Stimulated activated CD4-positive, alpha-beta T cell treated with anti-CD3 and anti-CD28 coated beads, Interleukin-4, amount 100 ng/mL, for 4 hours (primary cell): ENCODE measurements at places on chromosomes 3 and 15.

- no peak for DNase-seq
These were observed 11.0 kb downstream of the LEKR1 start for GRCh38 chr3:156837115-156837514.

DNA sequence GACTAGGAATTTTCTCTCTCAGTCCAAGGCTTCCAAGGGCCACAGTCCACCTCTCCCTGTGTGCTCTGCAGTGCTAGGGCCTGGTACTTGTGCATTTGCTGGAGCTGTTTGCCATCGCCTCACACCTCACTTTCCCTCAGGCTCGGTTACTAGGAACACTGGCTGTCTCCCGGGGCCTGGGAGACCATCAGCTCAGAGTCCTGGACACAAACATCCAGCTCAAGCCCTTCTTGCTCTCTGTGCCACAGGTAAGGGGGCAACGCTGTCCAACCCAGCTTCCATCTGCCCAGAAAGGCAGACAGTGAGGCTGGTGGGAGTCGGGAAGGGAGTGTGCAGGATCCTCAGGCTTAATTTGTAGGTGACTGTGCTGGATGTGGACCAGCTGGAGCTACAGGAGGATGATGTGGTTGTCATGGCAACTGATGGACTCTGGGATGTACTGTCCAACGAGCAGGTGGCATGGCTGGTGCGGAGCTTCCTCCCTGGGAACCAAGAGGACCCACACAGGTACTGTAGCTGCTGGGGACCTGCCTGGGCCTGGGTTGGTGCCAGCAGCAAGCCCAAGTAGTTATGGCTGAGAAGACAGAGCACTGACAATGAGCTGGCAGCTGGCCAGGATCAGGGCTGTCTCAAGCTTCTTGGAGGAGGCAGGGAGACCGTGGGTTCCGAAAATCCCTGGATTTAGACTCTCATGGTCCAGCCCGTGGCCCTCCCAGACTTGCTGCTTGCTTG, 3.4 kb downstream of the PPM1M start:
- no peak for DNase-seq

GRCh38 chr15:60982249-60982910, 246.7 kb downstream of the RORA start:
- DNase-seq: no peak

DNA sequence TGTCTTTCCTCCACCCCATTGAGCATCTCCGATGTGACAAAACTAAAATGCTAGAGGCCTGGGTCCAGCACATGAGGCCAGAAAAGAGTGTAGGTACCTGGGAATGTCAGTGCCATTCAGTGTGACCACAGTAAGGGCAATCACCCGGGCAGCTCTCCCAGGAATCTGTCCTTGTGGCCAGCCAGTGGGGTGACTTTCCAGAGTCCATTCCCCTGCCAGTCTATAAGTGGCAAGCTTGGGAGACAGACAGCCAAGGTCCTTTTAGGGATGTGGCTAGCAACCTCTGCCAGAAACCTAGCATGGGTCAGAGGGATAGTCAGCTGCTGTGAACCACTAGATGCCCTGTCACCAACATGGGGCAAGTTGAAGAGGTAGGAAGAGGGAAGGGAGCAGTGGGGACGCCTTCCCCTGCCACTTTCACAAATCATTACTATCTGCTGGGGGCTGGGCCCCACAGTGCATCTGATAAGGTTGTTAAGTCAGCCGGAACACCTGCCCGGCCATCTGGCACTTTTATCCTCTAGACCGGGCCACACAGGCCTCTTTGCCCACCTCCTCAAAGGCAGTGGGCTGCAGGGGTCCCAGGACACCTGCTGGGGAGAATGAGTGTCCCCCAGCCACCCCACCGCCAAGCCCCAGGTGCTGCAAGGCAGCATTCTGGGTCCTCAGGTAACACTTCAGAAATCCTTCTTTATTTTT, 24.8 kb upstream of the DET1 start:
- DNase-seq: no peak

DNA sequence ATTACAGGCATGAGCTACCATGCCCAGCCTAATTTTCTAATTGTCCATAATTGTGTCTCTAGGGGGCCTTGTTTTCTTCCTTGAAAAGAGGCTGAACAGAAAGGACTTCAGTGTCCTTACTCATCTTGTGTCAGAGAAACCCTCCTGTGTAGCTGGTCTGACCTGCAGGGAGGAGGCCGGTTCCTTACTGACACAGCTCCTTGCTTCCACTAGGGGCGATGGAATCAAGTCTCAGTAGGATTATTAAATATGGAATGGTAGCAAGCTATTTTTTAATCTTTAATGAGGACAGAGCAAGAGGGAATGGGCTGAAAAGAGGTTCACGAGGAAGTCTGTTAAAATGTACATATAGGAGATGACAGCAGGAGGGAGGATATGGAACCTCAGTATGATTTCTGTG, 8.6 kb downstream of the LPCAT4 start:
- no peak for DNase-seq

GRCh38 chr3:179348325-179349013, 960 bp downstream of the MFN1 start:
- DNase-seq: no peak

DNA sequence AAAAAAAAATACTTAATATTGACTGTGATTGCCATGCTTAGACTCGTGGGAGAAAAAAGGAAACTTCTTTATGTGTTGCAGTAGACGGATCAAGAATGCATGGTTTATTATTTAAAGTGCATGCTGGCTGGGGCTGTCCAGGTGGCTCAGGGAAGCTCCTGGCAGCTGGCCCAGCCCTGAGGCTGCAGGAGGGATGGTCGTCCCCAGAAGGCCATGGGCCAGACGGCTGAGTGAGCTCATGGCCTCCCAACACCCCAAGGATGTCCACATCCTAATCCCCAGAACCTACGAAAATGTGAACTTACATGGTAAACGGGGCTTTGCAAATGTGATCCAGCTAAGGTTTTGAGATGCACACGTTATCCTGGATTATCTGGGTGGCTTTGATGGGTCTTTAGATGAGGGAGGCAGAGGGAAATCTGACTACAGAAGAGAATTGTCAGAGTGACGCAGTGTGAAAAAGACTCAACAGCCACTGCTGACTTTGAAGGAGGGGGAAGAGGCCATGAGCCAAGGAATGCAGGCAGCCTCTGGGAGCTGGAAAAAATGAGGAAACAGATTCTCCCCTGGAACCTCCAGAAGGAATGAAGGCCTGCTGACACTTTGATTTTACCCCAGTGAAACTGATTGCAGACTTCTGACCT, 29.8 kb downstream of the ADAMTS17 start:
- DNase-seq: no peak

- no peak for DNase-seq
These were observed 3.3 kb upstream of the NR2F2 start for GRCh38 chr15:96327155-96327741.

DNA sequence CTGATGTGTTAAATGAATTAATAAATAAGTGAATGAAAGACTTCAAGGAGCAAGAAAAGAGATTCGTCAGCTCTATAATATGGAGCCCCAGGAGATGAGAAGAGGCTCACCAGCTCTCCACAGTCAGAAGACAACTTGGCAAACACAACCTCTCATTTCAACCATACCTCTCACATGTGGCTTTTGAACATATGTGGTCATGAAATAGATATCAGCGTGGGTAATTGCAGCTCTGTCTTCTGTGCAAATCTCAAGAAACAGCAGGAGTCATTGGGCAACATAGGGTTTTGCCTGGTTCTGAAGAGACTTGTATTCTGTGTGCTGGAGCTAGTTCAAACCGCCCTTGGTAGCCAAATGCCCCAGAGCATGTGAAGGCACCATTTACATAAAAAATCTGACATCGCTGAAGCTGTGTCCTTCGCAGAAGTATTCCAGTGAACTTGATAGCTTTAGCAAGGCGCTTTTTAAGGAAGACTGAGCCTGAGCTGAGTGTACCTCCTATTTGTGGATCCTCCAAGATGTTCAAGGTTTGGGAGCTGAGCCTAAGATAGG, 8.4 kb downstream of the CX3CR1 start:
- no peak for DNase-seq

DNA sequence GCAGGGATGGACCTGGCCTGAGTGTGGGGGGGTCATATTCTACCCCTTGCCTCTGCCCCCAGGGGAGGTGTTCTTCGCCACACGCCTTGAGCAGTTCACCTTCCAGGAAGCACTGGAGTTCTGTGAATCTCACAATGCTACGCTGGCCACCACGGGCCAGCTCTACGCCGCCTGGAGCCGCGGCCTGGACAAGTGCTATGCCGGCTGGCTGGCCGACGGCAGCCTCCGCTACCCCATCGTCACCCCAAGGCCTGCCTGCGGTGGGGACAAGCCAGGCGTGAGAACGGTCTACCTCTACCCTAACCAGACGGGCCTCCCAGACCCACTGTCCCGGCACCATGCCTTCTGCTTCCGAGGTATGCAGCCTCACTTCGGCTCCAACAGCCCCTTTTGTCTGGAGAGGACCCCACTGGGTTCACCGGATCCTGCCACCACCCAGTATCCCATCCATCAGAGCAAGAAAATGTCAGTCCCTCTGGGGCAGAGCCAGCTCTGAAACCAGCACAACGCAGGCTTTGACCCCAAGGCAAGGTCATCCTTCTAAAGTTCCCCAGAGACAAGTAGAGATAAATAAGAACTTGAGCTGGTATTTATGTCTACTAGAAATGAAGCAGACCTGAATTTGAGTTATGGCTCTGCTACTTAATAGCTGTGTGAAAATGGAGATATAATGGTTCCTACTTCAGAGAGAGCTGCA, 45.8 kb downstream of the HAPLN3 start:
- no peak for DNase-seq

- DNase-seq: no peak
These were observed 1.3 kb downstream of the FXR1 start for GRCh38 chr3:180913581-180914404.

GRCh38 chr15:57220205-57220604, 156.1 kb upstream of the CGNL1 start:
- DNase-seq: no peak

DNA sequence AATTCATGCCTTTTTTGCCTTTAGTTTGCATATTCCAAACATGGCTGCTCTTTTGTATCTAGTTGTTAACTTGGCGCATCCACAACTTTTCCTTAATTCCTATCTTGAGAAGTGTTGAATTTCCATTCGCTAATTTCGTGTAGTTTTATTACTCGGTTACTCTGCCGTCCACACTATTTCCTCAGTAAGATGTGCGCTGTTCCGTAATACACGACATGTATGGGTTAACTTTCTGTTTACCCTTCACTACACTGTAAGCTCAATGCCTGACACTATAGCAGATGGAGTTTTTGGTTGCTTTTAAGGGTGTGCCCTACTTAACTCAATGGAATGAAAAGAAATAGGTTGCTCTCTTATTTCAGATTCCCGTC, 724 bp downstream of the RPSA start:
- DNase-seq: no peak

DNA sequence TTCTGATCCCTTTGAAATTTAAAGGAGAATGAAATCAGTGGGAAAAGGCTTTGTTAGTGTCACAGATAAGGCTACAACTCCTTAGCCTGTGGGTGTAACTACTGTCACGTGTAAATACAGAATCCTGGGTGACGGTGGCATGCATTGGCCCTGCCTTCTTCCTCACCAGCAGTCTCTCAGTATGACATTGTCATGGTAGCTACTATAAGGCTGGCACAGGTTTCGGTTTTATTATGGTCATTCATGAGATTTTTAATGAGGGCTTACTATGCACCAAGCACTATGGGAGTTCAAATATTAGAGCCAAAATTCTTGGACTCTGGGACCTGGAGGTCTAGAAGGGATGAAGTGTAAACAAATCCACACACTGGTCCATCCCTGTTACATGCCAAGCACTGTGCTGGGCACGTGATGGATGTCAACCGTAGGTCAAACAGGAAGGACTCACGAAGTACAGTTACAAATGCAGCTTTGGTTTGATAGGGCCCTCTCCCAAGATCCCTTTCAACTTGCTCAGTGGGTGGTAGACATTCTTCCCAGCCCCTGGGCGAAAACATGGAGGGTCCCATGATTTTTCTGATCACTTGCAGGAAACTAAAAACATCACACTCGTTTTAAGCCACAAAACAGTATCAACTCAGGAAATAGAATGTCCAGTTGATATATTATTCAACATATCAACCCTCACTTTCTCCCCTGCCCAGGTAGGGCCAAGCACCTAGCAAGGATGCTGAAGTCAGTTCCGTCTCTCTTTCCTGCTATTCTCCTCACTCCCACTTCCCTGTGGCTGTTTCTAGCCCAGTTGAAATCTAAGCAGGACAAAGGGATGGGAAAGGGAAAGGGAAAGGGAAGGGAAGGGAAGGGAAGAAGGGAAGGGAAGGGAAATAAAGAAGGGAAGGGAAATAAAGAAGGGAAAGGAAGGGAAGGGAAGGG, 25.3 kb downstream of the BFSP2 start:
- DNase-seq: no peak

- DNase-seq: no peak
These were observed 596.6 kb upstream of the AGTR1 start for GRCh38 chr3:148101061-148101460.

DNA sequence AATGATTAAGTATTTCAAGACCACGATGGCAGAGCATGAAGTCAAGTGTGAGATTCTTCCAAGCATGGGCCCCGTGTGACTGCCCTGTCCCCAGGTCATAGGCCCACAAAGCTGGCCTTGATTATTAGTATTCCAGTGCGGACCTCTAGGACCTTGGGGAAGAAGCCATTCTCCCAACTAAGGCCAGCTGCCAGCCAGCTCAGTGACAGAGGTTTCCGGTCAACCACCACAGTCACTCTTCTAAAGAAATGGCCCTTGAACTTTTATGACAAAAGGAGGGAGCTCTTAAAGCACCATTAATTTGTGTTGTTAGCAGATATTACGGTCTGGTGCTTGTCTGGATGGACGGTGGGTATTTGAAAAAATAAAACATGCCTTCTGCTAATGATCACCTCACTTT, 28.0 kb downstream of the FAM3D start:
- DNase-seq: no peak

GRCh38 chr3:41064070-41064469, 135.2 kb upstream of the CTNNB1 start:
- DNase-seq: no peak

DNA sequence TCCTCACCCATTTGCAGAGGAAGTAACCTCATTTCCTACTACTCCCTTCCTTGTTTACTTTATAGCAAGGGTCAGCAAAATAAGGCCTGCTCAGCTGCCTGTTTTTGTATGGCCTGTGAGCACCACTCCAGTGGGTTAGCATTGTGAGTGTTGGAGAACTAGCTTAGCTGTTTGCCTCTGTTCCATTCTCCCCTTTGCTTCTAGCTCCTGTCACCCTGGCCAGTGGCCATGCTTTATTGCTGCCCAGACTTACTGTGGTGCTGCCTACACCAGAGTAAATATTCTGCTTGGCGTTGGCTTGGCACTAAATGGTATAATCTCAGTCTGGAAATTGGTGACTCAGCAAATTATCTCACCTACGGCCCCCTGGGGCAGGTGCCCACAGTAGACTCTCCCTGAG, 8.8 kb downstream of the PDCD6IP start:
- DNase-seq: no peak

GRCh38 chr15:71328453-71328852, 213.2 kb downstream of the THSD4 start:
- no peak for DNase-seq

DNA sequence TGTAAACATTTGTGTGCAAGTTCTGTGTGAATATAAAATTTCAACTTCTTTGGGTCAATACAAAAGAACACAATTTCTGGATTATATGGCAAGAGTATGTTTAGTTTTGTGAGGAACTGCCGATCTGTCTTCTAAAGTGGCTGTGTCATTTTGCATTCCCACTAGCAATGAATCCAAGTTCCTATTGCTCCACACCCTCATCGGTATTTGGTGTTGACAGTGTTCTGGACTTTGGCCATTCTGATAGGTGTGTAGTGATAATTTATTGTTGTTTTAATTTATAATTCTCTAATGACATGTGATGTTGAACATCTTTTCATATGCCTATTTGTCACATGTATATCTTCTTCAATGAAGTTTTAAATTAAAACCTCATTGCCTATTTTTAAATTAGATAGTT, 58.2 kb upstream of the TMC3 start:
- DNase-seq: no peak
